Fibroblast of villous mesenchyme (primary cell): ENCODE measurements at places on chromosomes 4 and X. TPM values are rescaled to one million over a fixed set of nuclear protein-coding genes. Genes with fewer than 3 reads are reported as not detected.

YIPF7 gene
- under 0.01 TPM in 1 of 2 replicates, not detected in the other for total RNA-seq

USP17L27 gene
- not detected in 2 replicates for total RNA-seq

IL1RAPL1 gene
- total RNA-seq = 1.3 TPM in 2 replicates

GPRASP1 gene
- total RNA-seq = 2.6 and 2.9 TPM in 2 replicates

F11 gene
- total RNA-seq = not detected in 2 replicates

MAGEB17 gene
- total RNA-seq = not detected in 2 replicates

ARMCX4 gene
- total RNA-seq = 8.1 and 11.2 TPM in 2 replicates

- peak; percentile 71 for DNase-seq
Observed at GRCh38 chr4:27701606-27702005, 841.0 kb downstream of the STIM2 start.

DNA sequence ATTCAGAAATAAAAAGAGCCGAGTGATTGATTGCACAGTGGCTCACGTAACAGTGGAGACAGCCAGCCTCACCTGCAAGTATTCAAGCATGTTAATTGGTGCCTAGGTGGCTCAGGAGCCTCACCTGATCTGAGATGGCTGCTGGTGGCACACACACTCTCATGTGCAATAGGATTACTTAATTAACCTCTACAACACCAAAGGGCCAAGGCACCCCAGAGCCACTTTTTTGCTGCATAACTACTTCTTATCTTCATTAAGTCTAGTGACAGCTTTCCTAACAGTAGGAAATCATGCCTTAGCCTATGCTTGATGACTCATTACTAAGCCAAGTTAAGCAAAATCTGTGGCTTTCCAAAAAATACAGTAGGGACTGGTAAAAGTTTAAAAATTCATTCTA lies 117.3 kb upstream of the NOCT start:
- peak; percentile 51 for DNase-seq

DNA sequence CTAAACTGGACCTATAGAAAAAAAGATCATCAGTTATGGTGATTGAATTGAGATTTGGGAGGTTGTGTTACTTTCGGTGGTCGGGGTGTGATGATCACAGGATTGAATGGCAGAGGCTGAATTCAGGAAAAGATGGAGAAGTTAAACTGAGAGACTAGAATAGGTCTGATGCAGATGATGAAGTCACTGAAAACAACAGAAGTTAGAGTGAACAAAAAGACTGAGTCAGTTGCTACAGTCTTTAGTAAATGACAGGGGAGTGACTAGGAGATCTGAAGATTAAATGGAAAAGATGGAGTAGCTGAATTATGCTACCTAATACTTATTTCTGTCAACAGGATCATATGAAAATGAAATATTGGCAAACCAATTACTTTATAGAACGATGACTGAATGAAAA lies 163.2 kb downstream of the RPA4 start:
- DNase-seq = no peak

GRCh38 chr4:2394528-2394927 lies 23.9 kb downstream of the ZFYVE28 start:
- no peak for DNase-seq

DNA sequence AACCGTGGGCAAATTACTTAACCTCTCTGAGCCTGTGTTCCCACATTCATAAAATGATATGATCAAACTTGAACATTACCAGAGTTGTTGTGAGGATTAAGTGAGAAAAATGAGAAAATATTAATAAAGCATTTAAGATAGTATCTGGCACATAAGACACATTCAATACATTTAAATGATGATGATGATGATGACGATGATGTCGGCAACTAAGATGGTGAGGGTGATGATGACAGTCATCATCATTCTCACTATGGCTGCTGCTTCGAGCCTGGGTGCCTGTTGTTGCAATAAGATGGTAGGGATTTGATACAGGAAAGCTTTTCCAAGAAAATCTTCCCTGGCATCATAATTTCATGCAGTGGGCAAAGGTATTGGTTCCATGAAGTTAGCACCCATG lies 11.1 kb downstream of the TMEM164 start:
- DNase-seq = no peak

DNA sequence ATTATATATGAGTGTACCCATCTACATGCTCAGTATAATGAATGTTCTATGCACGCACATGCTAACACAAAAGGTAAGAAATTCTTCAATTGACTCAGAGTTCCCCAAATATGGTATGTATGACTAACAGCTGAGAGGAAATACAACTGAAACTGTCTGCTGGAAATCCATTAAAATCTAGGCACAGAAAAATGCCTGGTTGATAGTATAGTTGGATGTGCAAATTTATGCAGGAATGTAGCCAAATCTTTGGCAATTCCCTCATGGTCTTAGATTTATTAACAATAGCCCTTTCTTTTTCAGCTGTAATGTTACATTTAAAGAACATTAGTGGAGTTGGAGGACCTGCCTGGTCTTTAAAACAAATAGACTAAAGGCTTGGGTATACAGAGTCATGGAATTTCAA lies 5.5 kb downstream of the CAMK2D start:
- DNase-seq = peak; percentile 30

DNA sequence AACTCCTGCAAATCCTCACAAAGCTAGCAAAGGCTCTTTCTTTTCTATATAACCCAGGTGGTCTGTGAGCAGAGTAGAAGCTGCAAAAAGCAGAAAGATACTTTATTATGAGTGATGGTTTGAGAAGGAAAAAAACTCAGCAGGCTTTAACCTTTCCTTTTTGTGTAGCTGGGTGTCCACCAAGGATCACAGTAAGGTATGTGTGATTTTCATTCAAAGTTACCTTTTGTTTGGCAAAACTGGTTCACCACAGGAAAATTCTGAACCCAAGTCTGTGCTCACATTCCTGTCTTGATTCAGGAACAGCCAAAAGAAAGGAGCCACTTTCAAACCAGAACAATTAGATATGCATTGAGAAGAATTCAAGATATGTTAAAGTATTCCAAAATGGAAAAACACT lies 35.7 kb downstream of the FRAS1 start:
- no peak for DNase-seq

DNA sequence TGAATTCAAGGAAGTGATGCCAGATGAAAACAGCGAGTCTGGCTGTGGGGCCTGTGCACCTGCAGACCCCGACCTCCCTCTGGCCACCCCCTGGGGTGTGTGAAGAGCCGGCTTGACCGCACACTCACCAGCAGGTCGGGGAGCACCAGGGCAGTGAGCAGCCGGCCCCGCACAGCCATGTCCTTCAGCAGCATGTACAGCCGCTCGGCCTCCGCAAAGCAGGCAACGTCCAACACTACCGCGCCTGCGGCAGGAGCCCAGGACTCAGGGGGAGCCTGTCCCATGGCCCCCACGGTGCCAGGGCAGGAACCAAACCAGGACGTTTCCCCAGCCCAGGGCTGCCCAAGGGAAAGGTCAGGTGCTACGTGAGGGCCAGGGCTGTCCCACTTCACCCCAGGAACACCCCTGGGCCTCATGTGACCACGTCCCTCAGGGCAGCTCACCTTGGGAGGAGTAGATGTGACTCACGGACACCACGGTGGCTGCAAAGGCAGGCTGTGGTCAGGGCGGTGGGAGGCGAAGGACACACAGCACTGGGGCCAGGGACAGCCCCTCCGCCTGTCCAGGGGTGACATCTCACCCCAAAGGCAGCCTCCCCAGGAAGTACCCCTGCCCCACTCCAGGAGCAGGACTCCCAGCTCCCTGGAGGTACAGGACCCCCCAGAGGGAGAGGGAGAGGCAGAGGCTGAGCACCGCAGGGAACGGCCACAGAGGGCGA lies 8.2 kb downstream of the DGKQ start:
- DNase-seq = no peak

- DNase-seq = peak; percentile 4
Observed at GRCh38 chr4:104896660-104897645, 249.7 kb upstream of the TET2 start.

DNA sequence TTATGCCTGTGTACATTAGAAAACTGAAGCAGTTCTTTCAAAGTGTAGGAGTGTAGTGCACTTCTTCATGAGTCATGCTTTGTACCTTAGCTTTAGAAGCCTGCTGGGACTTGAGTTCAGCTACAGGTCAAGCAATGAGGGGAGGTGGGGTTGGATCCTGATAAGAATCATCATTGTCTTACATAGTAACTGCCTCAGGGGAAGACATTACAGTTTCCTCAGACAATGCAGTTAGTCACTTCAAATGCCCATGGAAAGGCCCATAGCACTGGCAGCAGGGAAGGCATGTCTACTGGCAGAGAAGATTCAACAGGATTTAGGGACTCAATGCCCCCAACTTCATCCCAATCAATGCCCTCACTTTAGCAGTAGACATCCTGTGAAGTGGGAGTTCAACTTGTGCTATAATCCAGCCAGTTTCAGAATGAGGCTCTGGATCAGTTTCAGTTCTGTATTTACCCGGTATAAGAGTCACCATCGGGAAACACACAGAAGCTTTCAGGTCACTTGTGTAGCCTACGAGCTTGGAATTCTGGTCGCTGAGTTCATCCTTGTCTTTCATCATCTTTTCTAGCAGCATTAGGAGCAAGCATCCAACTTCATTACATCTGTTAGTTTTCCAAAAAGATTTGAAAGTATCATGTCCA lies 1216.5 kb downstream of the RAPGEF2 start:
- DNase-seq = no peak

DNA sequence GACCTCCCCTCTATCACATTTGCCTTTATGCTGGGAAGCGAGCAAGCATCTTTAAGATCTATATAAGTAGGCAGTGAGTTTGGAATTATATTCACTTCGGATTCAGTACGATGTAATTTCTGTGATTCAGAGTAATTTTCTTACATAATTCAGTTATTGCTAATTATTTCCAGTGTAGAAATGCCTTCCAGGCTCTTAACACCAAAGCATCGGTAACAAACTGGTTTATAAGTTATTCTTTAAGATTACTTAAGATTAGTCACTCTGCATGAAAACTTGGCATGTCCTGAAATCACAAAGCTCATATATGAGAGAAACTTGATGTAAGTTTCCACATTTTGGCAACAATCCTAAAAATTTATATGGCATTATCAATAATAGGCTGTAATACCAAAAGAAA lies 120.8 kb downstream of the ADAMTS3 start:
- no peak for DNase-seq
